ENCODE measurements at places on chromosomes 12 and 14.

GRCh38 chr12:17344649-17345048 lies 738.7 kb upstream of the LMO3 start:
- no peak for DNase-seq

DNA sequence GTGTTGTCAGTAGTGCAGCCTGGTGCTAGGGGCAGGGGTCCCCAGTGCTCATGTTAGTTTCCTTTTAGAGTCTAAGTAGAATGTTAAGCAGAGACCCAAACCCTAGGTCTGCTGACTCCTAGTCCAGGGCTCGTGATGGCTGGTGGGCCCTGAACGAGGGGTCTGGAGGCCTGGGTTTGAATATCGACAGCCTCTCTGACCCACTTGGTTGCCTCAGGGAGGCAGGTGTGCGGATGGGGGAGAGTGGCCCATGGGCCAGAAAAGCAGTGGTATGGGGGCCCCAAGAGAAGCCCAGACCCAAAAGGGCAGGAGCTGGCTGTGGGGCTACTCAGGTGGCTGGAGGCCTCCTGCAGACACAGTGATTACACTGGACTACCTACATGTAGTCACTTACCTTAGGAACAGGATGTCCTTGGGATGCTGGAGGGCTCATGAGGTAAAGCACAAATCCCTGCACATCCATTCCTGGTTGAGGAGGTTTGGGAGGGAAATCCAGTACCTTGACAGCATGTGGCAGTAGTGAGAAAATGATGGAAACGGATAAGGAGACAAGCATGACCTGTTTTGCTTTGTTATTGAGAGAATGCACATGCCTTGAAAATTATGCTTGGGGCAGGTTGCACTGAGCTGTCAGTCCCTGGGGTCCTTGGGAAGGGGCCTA lies 1.7 kb upstream of the SLC25A29 start:
- no peak for DNase-seq

DNA sequence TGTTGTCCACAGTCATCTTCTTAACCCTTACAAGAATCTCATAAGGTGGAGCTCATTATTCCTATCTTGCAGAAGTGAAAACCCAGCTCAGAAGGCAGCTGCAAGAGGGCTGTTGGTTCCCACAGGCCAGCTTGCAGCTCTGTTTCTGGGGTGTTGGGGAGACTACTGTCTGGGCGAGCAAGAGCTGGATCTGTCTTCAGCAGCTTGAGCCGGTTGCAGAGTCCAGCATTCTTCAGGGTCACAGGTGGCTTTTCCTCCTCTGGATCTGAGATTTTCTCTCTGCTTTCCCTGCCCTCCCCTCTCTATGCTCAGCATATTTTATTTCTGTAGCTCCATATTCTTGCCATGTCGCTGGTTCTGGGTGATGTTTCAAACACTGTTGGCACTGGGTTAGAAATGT lies 87.4 kb downstream of the PAPOLA start:
- no peak for DNase-seq

DNA sequence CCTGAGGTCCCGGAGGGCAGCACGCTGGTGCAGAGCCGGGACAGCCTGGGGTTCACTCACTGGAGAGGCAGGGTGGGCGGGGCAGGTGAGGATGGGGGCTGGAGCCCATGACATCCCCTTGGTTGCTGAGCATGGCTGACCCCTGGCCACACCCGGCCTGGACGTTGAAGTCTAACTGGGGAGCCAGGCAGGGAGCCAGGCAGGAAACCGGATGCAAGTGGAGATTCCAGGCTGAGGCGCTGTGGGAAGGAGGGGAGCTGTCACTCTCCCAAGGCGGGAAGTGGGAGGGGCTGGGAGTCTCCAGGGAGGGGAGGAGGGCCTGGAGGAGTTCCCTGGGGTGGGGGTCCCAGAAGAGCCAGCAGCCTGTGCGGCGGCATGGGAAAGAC lies 7.7 kb upstream of the INF2 start:
- DNase-seq, result no peak

- DNase-seq, result no peak
Measured at GRCh38 chr14:89922031-89922907, 32.3 kb downstream of the EFCAB11 start.

Measured in esophagus squamous epithelium (tissue), 5 donors.